ENCODE measurements at places on chromosomes 2 and 18. TPM values are rescaled to one million over a fixed set of nuclear protein-coding genes. Genes with fewer than 3 reads are reported as not detected.

PROKR1 gene
- not detected for total RNA-seq

ABCG8 gene
- total RNA-seq: not detected

HS1BP3 gene
- 10.4 TPM for total RNA-seq

CXCR4 gene
- total RNA-seq: 141 TPM

PPP3R1 gene
- total RNA-seq: 76.2 TPM

ELOA2 gene
- not detected for total RNA-seq

NCL gene
- 902 TPM for total RNA-seq

RBM43 gene
- total RNA-seq: 3.8 TPM

VSNL1 gene
- total RNA-seq: not detected

KLHL41 gene
- total RNA-seq: 0.55 TPM

CDK5R2 gene
- total RNA-seq: not detected

PRSS56 gene
- not detected for total RNA-seq

MPP4 gene
- not detected for total RNA-seq

DNA sequence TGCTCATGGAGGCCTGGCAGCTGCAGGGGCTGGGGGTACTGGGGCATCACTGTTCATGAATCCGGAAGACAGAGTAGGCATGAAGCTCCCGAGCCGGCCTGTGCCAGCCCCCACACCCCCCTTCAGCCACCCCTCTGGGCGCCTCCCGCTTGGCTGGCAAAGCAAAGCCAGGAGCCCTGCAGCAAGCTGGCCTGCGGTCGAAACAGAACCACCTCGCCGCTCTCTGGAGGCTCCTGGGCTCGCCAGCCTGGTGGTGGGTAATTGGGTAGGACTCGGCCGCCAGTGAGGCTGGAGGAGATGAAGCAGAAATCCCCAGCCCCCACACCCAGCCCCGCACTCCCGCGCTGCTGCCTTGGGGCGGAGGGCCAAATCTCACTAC, 70.9 kb upstream of the GPC1 start:
- H3K4me1 ChIP-seq: no peaks in the 10 kb centered on the region
- H3K27ac ChIP-seq: no peak overlapping the region
- DNase-seq: no peak

DNA sequence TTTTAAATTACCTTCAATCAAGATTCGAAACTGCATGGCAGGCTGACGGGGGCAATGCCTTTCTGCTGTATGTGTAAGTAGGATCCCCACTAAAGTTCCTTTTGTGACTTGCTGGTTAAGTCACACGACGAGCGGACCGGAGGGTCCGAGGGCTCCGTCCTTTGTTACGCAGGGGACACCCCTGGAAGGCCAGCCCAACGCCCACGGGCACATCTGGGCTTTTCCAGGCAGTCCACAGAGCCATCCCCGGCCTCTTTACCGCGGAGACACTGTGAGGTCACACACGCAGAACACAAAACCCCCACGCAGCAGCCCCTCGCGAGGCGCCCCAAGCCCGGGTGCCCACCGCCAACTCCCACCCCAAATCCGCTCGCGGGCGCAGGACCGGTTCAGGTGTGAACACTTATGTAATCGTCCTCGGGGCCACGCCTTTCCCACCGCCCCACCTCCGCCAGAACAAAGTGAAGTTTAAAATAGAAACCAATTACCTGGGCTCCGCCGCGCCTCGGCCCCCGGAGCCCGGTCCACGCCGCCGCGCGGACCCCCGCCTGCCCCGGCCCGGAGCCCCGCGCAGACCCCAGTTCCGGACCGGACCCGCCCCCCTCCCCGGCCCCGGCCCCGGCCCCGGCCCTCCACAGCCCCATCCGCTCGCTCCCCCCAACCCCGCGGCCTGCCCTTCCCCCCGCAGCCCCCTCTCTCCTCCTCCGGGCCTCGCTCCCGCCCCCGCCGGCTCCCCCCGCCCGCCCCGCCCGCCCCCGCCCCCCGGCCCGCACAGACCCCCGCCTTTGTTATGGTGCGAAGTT, 4.2 kb downstream of the ZNF516 start:
- H3K36me3 ChIP-seq: no peaks in the 10 kb centered on the region
- DNase-seq: peak; percentile 48
- peaks cover 32% of the 10 kb centered on the region for H3K4me1 ChIP-seq
- H3K4me3 ChIP-seq: peak overlapping the region; percentile 74
- no peak overlapping the region for H3K27ac ChIP-seq

- DNase-seq: no peak
- H3K27ac ChIP-seq: no peak overlapping the region
- H3K36me3 ChIP-seq: no peaks in the 10 kb centered on the region
Measured at GRCh38 chr18:30712383-30712782, 330.2 kb downstream of the DSC3 start.

- no peaks in the 10 kb centered on the region for H3K36me3 ChIP-seq
- no peaks in the 10 kb centered on the region for H3K27me3 ChIP-seq
- H3K4me1 ChIP-seq: no peaks in the 10 kb centered on the region
- no peak overlapping the region for H3K4me3 ChIP-seq
Measured at GRCh38 chr2:173491418-173491817, 136.7 kb downstream of the CDCA7 start.

GRCh38 chr2:9118383-9118960, 88.1 kb upstream of the ASAP2 start:
- no peak for DNase-seq
- peaks cover 3% of the 10 kb centered on the region for H3K4me1 ChIP-seq
- no peaks in the 10 kb centered on the region for H3K36me3 ChIP-seq
- peaks cover 3% of the 10 kb centered on the region for H3K27me3 ChIP-seq
- no peak overlapping the region for H3K27ac ChIP-seq

- H3K27ac ChIP-seq: no peak overlapping the region
- no peak overlapping the region for H3K4me3 ChIP-seq
- DNase-seq: no peak
- H3K27me3 ChIP-seq: no peaks in the 10 kb centered on the region
- H3K36me3 ChIP-seq: no peaks in the 10 kb centered on the region
Measured at GRCh38 chr2:64841461-64841860, 147.7 kb upstream of the SLC1A4 start.

- H3K27ac ChIP-seq: no peak overlapping the region
- peaks cover 3% of the 10 kb centered on the region for H3K4me1 ChIP-seq
- peaks cover 15% of the 10 kb centered on the region for H3K36me3 ChIP-seq
- H3K27me3 ChIP-seq: no peaks in the 10 kb centered on the region
Measured at GRCh38 chr2:23843051-23843976, 83.6 kb downstream of the ATAD2B start.

DNA sequence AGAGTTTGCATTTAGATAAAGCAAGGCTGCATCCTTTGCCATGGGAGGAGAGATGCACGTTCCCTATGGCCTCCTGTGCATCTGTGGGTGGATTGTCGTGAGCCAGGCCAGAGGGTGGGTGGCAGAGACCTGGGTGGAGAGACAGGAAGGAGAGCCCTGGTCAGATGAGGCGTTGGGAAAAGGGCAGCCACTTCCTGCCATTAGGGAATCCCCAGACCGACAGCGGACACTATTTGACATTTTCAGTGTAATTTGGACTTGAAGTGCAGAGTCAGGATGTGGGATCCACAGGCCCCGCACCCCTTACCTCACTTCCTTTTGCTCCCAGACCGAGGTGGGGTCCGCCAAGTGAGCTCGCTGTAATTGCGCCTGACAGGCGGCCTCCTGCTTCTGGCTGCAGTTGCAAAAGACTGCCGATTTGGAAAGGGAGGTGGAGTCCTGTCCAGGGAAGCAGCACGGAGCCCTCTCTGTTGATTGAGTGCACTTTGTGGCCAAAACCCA, 150.0 kb downstream of the DYSF start:
- H3K4me3 ChIP-seq: no peak overlapping the region
- H3K36me3 ChIP-seq: no peaks in the 10 kb centered on the region
- H3K4me1 ChIP-seq: peaks cover 3% of the 10 kb centered on the region
- H3K27ac ChIP-seq: no peak overlapping the region

GRCh38 chr2:109271920-109272319, 142.9 kb downstream of the SH3RF3 start:
- no peaks in the 10 kb centered on the region for H3K27me3 ChIP-seq
- H3K4me1 ChIP-seq: no peaks in the 10 kb centered on the region
- no peak overlapping the region for H3K4me3 ChIP-seq
- H3K36me3 ChIP-seq: no peaks in the 10 kb centered on the region

DNA sequence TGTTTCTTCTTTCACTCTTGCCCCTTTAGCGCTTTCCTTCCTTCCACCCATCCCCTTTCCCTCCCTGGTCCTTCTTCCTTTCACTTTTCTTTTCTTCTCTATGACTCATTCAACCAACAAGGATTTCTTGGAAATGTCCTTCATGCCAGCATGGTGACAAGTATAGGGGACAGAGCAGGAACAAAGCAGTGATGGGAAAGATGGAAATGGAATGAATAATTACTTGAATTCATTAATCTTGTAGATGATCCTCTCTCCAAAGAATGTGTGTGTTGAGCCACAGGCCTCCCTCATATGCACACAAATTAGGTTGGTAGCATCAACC, 1.5 kb downstream of the VAMP5 start:
- H3K4me1 ChIP-seq: peaks cover 33% of the 10 kb centered on the region
- H3K27me3 ChIP-seq: no peaks in the 10 kb centered on the region
- DNase-seq: no peak
- H3K27ac ChIP-seq: peak overlapping the region; percentile 91
- H3K36me3 ChIP-seq: peaks cover 10% of the 10 kb centered on the region
- peak overlapping the region; percentile 82 for H3K4me3 ChIP-seq

DNA sequence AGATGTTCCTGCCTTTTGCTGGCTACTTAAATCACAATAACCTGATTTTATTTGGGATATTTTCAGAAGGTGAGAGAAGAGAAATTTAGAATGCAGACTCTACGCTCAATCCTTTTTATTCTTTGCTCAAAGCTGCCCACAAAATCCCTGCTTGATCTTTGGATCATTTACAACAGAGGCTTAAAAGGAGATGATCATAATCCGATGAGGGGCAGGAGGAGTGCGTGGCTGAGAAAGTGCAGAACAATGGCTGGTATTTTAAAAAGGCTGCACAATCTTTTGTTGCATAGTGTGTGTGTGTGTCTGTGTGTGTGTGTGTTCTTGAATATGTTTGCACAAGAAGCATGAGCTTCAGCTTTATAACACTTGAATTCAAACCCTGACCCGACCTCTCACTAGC, 256.3 kb upstream of the MYT1L start:
- no peaks in the 10 kb centered on the region for H3K4me1 ChIP-seq
- DNase-seq: no peak
- no peak overlapping the region for H3K4me3 ChIP-seq
- H3K36me3 ChIP-seq: no peaks in the 10 kb centered on the region
- H3K27ac ChIP-seq: no peak overlapping the region

- no peak for DNase-seq
- H3K27me3 ChIP-seq: no peaks in the 10 kb centered on the region
- H3K27ac ChIP-seq: no peak overlapping the region
- H3K36me3 ChIP-seq: no peaks in the 10 kb centered on the region
- no peak overlapping the region for H3K4me3 ChIP-seq
Measured at GRCh38 chr2:79792090-79792489, 279.2 kb downstream of the CTNNA2 start.

DNA sequence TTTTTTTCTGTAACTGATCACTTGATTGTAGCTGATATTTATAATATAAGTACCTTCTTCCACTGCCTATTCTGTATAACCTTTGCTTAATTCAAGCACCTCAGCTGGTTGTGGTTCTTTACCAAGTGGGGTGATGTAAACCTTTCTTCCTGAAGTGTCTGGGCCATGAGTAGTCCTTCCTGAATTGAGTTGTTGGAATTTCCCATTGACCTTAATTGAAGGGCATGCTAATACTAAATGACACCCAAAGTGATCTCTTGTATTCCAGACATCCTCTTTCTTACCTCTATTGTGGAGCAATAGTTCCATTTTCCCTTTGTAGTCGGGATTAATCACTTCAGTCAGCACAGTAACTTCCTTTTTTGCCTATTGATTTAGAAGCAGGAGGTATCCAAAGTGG, 1496.8 kb upstream of the CELF4 start:
- no peaks in the 10 kb centered on the region for H3K36me3 ChIP-seq
- no peak for DNase-seq
- no peaks in the 10 kb centered on the region for H3K4me1 ChIP-seq
- no peak overlapping the region for H3K27ac ChIP-seq

- H3K4me1 ChIP-seq: peaks cover 4% of the 10 kb centered on the region
- H3K27me3 ChIP-seq: no peaks in the 10 kb centered on the region
- H3K4me3 ChIP-seq: no peak overlapping the region
- H3K27ac ChIP-seq: no peak overlapping the region
Measured at GRCh38 chr2:15359716-15360531, 201.2 kb downstream of the NBAS start.

- H3K27me3 ChIP-seq: peaks cover 24% of the 10 kb centered on the region
- no peaks in the 10 kb centered on the region for H3K4me1 ChIP-seq
- H3K36me3 ChIP-seq: no peaks in the 10 kb centered on the region
- no peak for DNase-seq
- no peak overlapping the region for H3K27ac ChIP-seq
- no peak overlapping the region for H3K4me3 ChIP-seq
Measured at GRCh38 chr2:131572175-131572574, 44.5 kb downstream of the CCDC74A start.

GRCh38 chr2:215083146-215083545, 55.3 kb downstream of the ABCA12 start:
- DNase-seq: no peak
- no peak overlapping the region for H3K4me3 ChIP-seq
- H3K27me3 ChIP-seq: peaks cover 2% of the 10 kb centered on the region
- no peaks in the 10 kb centered on the region for H3K4me1 ChIP-seq
- H3K36me3 ChIP-seq: no peaks in the 10 kb centered on the region

DNA sequence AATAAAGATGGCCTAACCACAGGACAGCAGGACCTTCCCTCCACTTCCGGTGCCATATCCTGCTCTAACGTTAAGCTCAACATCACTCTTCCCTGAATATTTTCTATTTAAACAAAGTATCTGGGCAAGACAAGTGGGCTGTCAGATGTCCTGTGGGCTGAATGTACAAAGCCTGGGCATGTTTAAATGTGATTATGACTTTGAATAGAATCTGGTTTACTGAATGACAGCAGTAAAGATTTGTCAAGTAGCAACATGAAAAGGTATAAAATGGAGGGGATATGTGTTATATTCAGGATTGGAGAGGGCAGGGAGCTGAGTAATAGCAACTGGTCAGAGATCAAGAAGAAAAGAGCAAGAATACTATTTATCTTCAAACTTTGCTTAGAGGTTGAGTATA, 540.9 kb downstream of the NRXN1 start:
- H3K4me3 ChIP-seq: no peak overlapping the region
- H3K27ac ChIP-seq: no peak overlapping the region
- no peak for DNase-seq
- peaks cover 18% of the 10 kb centered on the region for H3K4me1 ChIP-seq
- no peaks in the 10 kb centered on the region for H3K27me3 ChIP-seq
- no peaks in the 10 kb centered on the region for H3K36me3 ChIP-seq

GRCh38 chr18:75201282-75202270, 7.4 kb downstream of the PTGR3 start:
- no peak for DNase-seq
- peaks cover 55% of the 10 kb centered on the region for H3K4me1 ChIP-seq
- no peaks in the 10 kb centered on the region for H3K27me3 ChIP-seq
- peaks cover 15% of the 10 kb centered on the region for H3K36me3 ChIP-seq
- H3K27ac ChIP-seq: no peak overlapping the region

- H3K4me1 ChIP-seq: peaks cover 7% of the 10 kb centered on the region
- DNase-seq: no peak
- no peak overlapping the region for H3K4me3 ChIP-seq
- H3K27ac ChIP-seq: no peak overlapping the region
- no peaks in the 10 kb centered on the region for H3K36me3 ChIP-seq
- H3K27me3 ChIP-seq: no peaks in the 10 kb centered on the region
Measured at GRCh38 chr2:37730037-37730818, 58.8 kb upstream of the CDC42EP3 start.

Measured in activated CD4-positive, alpha-beta memory T cell treated with anti-CD3 and anti-CD28 coated beads for 36 hours (primary cell).